ENCODE measurements at places on chromosomes 13 and 19. TPM values are rescaled to one million over a fixed set of nuclear protein-coding genes. Genes with fewer than 3 reads are reported as not detected.

The KCNC3 gene
- polyA plus RNA-seq, result 55.2 TPM

The GPR183 gene
- 2.3 TPM for polyA plus RNA-seq

The NALCN gene
- 1.6 TPM for polyA plus RNA-seq

The KLK5 gene
- 1.2 TPM for polyA plus RNA-seq

The NTF4 gene
- polyA plus RNA-seq, result 3.1 TPM

GRCh38 chr13:83333614-83334388 is 548.5 kb downstream of the SLITRK1 start:
- DNase-seq, result no peak

DNA sequence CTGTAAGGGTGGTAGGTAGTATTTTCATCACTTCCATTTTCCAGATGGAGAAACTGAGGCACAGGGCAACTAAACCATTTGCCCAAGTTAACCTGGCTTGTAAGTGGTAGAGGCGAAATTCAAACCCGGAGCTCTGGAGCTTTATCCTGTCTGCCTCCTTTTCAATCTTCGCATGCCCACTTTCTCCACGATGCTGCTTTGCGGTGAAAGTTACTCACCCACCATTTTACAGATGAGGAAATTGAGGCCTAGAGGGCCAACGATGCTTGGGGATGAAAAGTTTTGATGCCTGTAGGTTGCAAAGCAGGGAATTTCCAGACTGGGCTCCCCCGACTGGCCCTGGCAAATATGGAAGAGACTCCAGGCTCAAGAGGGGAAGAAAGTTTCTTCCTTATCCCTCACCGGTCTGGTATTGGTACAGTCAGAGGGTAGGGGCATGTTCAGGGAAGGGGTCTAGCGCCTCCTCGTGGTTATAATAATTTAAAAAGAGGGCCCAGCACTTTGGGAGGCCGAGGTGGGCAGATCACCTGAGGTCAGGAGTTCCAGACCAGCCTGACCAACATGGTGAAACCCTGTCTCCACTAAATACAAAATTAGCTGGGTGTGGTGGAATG is 1.9 kb upstream of the SH2D3A start:
- no peak for DNase-seq
